Aortic smooth muscle cell (primary cell): ENCODE measurements at places on chromosomes 5 and 9. TPM values are rescaled to one million over a fixed set of nuclear protein-coding genes. Genes with fewer than 3 reads are reported as not detected.

The ZNF883 gene
- 0.99 and 1.7 TPM in 2 replicates for total RNA-seq

The MRPL22 gene
- total RNA-seq, result 22.0 and 25.5 TPM in 2 replicates

The MARCHF11 gene
- not detected in 2 replicates for total RNA-seq

The KCNIP1 gene
- not detected in 2 replicates for total RNA-seq

The FAM163B gene
- total RNA-seq, result not detected in 2 replicates

The ANKRD20A1 gene
- total RNA-seq, result 0.12 and 0.53 TPM in 2 replicates

The PRLR gene
- total RNA-seq, result under 0.01 and 0.26 TPM in 2 replicates

The CKMT2 gene
- total RNA-seq, result 2.8 and 4.0 TPM in 2 replicates

The STKLD1 gene
- 0.44 and 0.79 TPM in 2 replicates for total RNA-seq

The PCDHA4 gene
- 0.26 and 0.37 TPM in 2 replicates for total RNA-seq

The PROB1 gene
- 0.31 and 0.40 TPM in 2 replicates for total RNA-seq

The FST gene
- 95.7 and 152 TPM in 2 replicates for total RNA-seq

The HTR4 gene
- total RNA-seq, result 1.9 and 5.7 TPM in 2 replicates

The PCA3 gene
- total RNA-seq, result 0.12 and 0.26 TPM in 2 replicates

The CATSPER3 gene
- total RNA-seq, result 0.13 and 0.25 TPM in 2 replicates

The MFAP3 gene
- 72.4 and 84.5 TPM in 2 replicates for total RNA-seq

The ELL2 gene
- total RNA-seq, result 28.0 and 44.0 TPM in 2 replicates

The BARHL1 gene
- not detected in 2 replicates for total RNA-seq

The LEAP2 gene
- total RNA-seq, result 0.06 and 0.26 TPM in 2 replicates

The WNK2 gene
- total RNA-seq, result not detected in 2 replicates

The NEUROG1 gene
- not detected in 2 replicates for total RNA-seq

The ANKDD1B gene
- 0.40 and 1.3 TPM in 2 replicates for total RNA-seq

The KCNV2 gene
- not detected in 2 replicates for total RNA-seq
